ENCODE measurements at places on chromosomes 7 and 10.
A peak's percentile ranks its signal among the peaks of the same experiment; 100 is the strongest.

DNA sequence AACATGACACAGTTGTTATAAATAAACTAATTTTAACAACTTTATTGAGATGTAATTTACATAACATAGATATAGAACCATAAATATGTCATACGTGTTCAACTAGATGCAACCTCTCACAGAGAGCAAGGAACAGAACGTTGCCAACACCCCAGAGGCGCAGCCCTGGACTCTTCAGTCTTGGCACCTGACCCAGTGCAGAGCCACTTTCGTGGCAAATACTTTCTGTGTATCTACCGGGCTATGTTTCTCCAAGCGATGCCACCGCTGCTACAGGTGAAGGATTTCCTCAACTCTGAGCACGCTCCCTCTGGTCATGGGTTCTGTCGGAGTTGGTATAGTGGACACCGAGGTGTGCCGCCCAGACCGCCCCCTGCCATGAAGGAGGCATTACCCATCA lies 57.4 kb downstream of the TEX36 start:
- DNase-seq = no peak

- no peak for DNase-seq
Observed at GRCh38 chr7:67637023-67637358, 640.4 kb downstream of the TYW1 start.

- DNase-seq = no peak
Observed at GRCh38 chr7:111005445-111005844, 85.5 kb upstream of the LRRN3 start.

DNA sequence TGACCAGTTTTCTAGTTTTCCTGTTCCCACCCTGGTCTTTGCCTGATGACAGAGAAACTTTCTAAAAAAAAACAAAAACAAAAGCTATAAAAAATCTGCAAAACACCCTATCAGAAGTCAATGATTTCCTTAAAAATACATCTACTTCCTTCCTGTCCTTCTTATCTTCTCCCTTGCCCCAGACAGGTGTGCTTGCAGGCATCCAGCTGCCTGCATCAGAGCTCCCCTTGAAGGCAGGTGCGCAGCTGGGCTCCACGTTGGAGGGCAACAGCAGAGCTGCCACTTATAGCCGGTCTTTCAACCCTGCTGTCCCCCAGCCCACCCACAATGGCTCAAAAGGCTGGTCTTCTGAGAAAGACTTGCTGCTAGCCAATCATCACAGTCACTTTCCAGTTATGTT lies 29.8 kb downstream of the UBE2D4 start:
- DNase-seq = no peak

DNA sequence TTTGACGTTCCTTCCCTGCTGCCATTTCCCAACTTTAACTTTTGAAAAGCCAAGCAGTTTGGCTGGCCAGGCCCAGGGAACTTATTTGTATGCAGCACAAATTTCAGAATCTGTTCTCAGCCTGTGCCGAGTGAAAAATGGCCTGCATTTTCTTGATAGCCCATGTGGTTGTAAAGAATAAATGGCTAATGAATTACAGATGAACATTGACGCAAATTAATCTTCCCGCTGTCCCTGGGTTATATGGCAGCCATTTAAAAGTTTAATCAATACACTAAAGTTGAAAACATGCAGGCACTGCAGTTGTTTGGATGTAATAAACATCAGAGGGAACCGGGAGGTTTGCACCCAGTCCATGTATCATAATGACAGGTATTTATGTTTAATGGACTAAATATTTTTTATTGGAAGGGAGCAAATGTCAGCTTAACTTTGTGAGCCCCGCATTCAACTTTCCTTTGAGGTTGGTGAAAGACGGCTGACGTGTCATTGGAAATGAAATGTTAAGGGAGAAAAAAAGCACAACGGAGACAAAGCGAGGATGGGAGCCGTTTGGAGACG lies 1092.4 kb downstream of the LRMDA start:
- DNase-seq = no peak

- no peak for DNase-seq
Observed at GRCh38 chr7:14016950-14017349, 27.5 kb upstream of the ETV1 start.

DNA sequence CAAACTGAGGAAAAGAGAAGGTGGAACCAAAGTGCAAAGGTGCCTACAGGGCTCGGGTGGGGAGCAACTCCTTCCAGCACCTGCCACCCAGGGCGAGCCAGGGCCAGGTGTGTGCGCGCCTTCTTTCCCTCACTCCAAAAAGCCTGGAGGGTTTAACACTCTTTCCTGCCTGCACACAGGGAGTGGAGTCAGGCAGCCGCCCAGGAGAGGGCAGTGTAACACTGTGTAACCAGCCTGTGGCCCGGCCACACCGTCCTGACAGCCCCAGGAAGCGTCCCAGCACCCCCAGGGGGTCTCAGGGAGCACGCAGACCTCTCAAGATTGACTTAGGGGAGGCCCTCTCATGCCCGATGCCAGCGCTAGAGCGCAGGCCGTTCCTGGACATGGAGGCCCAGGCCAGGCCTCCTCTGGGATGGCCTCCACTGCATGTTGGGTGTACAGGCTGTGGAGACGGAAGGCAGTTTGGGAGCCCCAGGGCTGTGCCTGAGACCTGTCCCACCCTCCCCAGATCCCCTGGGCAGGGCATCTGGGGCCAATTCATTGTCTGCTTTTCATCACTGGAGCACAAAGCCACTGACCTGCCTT lies 13.4 kb downstream of the BRI3 start:
- DNase-seq = peak; percentile 28

DNA sequence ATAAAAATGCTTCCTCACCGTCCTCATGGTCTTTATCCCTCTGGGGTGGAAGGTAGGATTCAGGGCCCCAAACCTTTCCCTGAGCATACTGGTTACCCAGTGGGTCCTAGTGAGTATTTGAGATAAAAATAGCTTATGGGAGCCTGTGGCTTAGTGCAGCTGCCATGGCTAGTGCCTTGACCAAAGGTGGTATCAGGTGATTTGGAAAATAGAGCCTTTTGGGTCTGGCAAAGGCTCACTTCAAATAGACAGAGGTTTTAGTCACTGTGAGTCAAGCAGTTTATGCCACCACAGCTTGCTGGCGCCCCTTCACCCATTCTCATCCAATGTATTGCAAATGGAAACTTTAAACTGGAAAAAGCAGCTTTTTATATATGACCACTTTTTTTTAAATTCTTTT lies 30.4 kb downstream of the PLAU start:
- DNase-seq = no peak

- DNase-seq = peak; percentile 51
Observed at GRCh38 chr10:17430647-17431355, 23.6 kb downstream of the ST8SIA6 start.

DNA sequence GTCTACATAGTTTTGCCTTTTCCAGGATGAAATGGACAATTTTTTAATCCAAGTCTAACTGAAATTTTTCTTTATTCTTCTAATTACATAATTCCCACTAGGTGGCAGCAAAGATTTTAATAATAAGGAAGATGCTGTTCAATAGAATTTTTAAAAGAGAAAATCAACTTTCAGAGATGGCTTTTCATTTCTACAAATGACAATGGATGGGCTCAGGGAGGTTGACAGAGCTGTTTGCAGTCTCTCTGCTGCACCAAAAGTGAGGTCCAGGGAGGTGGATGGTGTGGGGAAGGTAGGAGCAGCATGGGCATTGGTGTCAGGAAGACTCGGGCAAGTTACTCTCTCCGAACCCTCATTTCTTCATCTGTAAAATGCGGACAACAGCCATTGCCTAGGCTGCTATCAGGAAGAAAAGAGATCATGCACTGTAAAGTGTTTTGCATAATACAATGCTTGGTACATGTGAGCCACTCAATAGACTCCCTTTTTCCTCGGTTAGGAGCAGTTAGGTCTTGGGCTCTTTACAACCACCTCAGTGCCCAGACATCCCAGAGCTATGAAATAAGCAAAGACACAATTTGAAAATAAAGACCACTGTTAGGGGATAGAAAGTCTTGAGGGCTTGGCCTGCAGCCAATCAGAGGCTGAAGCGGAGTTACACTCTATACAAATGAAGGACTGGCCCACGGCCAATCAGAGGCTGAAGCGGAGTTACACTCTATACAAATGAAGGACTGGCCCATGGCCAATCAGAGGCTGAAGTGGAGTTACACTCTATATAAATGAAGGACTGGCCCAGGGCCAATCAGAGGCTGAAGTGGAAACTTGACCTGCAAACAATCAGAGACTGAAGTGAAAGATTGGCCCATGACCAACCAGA lies 107.1 kb downstream of the ABLIM1 start:
- DNase-seq = no peak

GRCh38 chr7:79063019-79063698 lies 390.3 kb downstream of the MAGI2 start:
- no peak for DNase-seq

GRCh38 chr10:119335671-119336353 lies 128.4 kb downstream of the GRK5 start:
- no peak for DNase-seq

DNA sequence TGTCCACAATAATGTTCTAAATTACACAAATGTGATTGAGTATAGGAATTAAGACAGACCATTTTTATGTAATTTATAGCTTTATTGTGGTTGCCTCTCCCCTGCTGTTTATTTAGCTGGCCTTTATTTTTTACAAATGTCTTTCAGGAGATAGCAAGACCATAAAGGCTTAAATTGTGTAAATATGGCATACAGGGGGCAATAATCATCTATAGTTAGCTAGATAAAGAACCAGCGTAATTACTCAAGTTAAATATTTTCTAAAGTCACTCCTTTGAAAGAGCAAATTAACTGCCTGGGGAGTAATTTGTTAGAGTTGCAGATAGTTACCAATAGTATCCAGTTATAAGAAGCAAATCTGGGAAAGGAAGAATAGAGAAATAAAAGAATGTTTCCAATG lies at the start of gene MALRD1:
MALRD1 (plus strand) TSS at position 313 of the 400 bp plus-strand sequence. CDS start 138 bp downstream, outside the sequence.
- no peak for DNase-seq

DNA sequence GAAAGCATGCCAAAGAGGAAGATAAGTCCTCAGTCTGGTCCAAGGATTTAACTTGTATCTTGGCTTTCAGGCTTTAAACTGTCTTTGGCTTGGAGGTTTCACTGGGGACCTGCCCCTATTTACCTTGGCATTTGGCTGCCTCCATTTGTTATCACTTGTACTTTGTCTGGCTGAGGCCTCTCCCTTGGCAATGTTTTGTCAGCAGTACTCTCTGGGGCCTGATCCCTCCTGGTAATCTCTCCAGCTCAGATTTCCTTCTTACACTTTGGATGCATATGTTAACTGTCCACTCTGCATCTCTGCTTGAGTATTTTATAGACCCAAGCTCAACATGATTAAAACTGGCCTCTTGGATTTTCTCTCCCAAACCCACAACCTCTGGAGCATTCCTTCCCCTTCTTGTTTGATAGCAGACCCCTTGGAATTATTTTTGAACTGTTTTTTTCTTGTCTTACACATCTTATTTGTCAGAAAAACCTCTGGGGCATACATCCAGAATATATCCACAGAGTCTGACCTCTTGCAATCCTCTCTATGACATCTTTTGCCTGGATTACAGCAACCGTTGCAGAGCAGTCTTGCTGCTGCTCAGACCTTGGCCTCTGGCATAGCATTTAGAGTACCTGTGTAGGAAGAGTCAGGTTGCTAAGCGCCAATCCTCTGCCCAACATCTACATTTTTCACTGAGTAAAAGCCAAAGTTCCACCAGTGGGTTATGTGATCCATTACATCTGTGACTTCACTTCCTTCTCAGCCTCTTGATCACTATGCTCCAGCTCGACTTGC lies 35.2 kb downstream of the ZNF487 start:
- DNase-seq = no peak

GRCh38 chr7:27418541-27418940 lies 175.9 kb downstream of the EVX1 start:
- DNase-seq = no peak

DNA sequence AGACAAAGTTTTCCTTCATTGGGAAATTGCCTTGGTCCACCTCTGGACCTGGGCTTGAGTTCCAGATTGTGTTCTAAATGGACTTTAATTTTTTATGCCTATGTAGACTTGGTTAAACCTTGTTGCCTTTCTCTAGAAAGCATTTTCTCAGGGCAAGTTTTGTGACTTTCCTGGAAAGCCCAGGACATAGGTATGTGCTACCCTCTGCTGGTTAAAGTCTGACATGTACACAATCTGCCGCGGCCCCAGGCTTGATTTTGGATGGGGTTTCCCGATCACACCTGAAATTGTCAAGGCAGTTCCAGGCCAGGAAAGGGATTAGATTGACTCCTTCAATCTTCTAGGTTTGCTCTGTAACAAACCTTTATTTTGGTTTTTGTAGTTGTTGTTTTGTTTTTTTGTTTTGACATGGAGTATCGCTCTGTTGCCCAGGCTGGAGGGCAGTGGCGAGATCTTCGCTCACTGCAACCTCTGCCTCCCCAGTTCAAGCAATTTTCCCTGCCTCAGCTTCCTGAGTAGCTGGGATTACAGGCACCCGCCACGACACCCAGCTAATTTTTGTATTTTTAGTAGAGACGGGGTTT lies 14.1 kb upstream of the AKR1B10 start:
- DNase-seq = peak; percentile 19

GRCh38 chr7:144534655-144535395 lies 131.3 kb upstream of the NOBOX start:
- no peak for DNase-seq

- DNase-seq = no peak
Observed at GRCh38 chr7:29105752-29106668, 40.3 kb downstream of the CPVL start.

- no peak for DNase-seq
Observed at GRCh38 chr7:154990964-154991540, 11.9 kb downstream of the PAXIP1 start.

DNA sequence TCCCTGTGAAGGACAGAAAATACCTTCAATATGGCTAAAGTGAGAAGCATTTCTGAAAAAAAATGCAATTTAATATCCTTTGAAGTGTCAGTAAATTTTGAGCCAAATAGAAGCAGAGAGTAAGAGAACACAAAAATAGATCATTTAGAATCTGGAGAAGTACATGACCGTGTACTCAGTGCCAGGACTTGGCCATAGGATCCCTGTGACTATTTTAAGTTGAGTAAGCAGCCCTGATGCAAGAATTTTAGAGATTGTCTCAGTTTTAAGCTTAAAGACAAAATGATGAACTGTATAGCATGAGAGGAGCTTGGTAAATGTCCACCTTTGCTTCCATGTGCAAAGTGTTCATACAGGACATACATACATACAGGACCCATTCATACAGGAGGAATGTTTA lies 2.5 kb downstream of the PTER start:
- DNase-seq = no peak

- DNase-seq = peak; percentile 65
Observed at GRCh38 chr10:67788028-67788886, 49.7 kb downstream of the DNAJC12 start.

All from stimulated activated CD4-positive, alpha-beta T cell treated with anti-CD3 and anti-CD28 coated beads, TNF-alpha, amount 100 ng/mL, for 24 hours (primary cell).